ENCODE measurements at places on chromosomes 3 and 15. TPM values are rescaled to one million over a fixed set of nuclear protein-coding genes. Genes with fewer than 3 reads are reported as not detected.

Gene GCSAM
- not detected for total RNA-seq

Gene MYEF2
- total RNA-seq: 7.2 TPM

Gene ARHGEF26
- total RNA-seq: 5.5 TPM

Gene HRG
- not detected for total RNA-seq

Measured in placental pericyte (primary cell).